Activated CD8-positive, alpha-beta T cell treated with anti-CD3 and anti-CD28 coated beads for 36 hours (primary cell): ENCODE measurements at places on chromosomes 6 and 20. TPM values are rescaled to one million over a fixed set of nuclear protein-coding genes. Genes with fewer than 3 reads are reported as not detected.

- no peak overlapping the region for H3K27ac ChIP-seq
- no peaks in the 10 kb centered on the region for H3K27me3 ChIP-seq
- no peaks in the 10 kb centered on the region for H3K4me1 ChIP-seq
- H3K4me3 ChIP-seq: no peak overlapping the region
Observed at GRCh38 chr20:23131766-23132165, 45.6 kb upstream of the CD93 start.

DNA sequence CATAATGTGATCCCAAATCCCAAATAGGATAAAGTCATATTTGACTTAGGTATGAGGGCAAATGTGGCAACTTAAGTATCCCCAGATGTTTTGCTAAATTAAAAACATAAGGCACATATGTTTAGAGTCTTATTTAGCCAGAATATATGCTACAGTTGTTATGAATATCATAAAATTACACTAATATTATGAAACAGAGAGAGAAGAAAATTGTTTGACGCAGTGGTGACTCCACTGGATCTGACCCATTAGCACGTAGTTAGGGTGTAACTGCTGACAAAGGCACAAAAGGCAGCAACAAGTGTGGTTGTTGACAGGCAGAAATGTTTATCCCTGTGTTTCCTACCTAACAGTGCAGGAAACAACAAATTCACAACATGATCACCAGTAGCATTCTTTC is 152.4 kb upstream of the THBS2 start:
- H3K36me3 ChIP-seq: no peaks in the 10 kb centered on the region
- no peak overlapping the region for H3K4me3 ChIP-seq
- no peak for DNase-seq
- H3K27me3 ChIP-seq: peaks cover 12% of the 10 kb centered on the region
- H3K27ac ChIP-seq: no peak overlapping the region
- no peaks in the 10 kb centered on the region for H3K4me1 ChIP-seq

DNA sequence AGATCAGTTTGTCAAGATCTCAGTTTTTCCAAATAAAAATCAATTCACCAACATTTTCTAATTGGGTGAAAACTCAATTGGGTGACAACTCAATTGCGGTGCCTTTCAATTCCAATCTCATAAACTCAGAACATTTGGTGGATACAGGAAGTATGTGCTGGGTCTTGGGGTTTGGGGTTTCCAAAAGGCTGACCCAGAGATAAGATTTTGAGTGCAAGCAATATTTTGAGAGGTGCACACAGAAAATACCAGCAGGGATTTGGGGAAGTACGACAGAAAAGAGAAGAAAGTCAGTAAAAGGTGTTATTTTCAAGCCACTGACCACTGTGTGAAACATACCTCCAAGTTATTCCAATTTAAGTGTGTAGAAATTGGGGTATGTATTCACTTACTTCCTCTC is 258.0 kb downstream of the PHACTR1 start:
- DNase-seq: no peak
- no peak overlapping the region for H3K4me3 ChIP-seq
- H3K27me3 ChIP-seq: peaks cover 5% of the 10 kb centered on the region
- H3K36me3 ChIP-seq: no peaks in the 10 kb centered on the region

GRCh38 chr6:83431545-83432155 is 799 bp upstream of the ME1 start:
- no peaks in the 10 kb centered on the region for H3K36me3 ChIP-seq
- no peak overlapping the region for H3K27ac ChIP-seq
- no peak for DNase-seq
- H3K4me3 ChIP-seq: no peak overlapping the region
- no peaks in the 10 kb centered on the region for H3K4me1 ChIP-seq

DNA sequence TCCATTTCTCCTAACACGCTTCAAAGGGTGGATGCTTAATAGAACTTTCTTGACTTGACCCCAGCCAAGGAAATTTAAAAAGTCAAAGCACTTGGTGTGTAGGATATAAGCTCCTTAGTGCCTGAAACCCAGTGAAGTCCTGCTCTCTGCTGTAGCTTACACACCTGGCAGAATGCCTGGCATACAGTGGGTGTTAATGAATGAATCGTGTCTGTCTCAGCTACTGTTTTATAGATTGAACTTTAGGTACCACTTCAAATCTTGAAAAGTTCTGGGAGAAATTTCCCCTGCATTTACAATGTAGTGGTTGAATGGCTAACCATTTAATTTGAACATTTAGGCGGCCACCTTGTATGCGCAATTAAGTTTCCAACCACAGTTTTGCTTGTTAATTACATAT is 70.5 kb upstream of the ZNF217 start:
- no peak overlapping the region for H3K27ac ChIP-seq
- DNase-seq: peak; percentile 32
- no peaks in the 10 kb centered on the region for H3K27me3 ChIP-seq
- peaks cover 30% of the 10 kb centered on the region for H3K4me1 ChIP-seq
- H3K36me3 ChIP-seq: peaks cover 1% of the 10 kb centered on the region

- no peaks in the 10 kb centered on the region for H3K27me3 ChIP-seq
- no peak overlapping the region for H3K4me3 ChIP-seq
- no peaks in the 10 kb centered on the region for H3K4me1 ChIP-seq
Observed at GRCh38 chr6:54876365-54876764, 29.8 kb downstream of the FAM83B start.

GRCh38 chr6:140872885-140873284 is 1259.8 kb upstream of the GJE1 start:
- DNase-seq: no peak
- H3K27me3 ChIP-seq: no peaks in the 10 kb centered on the region
- no peak overlapping the region for H3K27ac ChIP-seq
- no peak overlapping the region for H3K4me3 ChIP-seq
- H3K36me3 ChIP-seq: no peaks in the 10 kb centered on the region

DNA sequence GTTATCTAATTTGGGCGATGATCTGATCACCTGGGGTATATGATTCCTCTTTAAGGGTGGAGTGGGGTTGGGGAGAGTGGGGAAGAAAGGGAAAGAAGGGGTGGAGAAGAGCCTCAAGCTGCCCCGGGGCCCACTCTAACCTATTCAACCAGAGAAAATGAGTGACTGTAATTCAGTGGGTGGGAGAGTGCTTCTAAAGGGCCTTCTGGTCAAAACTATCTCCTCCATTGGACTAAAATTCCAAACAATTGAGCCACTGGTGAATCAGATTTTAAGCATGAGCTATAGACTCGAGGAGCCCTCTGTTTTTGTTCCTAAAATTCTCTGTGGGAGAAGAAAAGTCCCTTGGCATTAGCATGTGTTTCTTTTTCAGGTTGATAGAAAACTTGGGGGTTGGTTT is 296.8 kb downstream of the CLIC5 start:
- peaks cover 31% of the 10 kb centered on the region for H3K4me1 ChIP-seq
- H3K36me3 ChIP-seq: no peaks in the 10 kb centered on the region
- no peak for DNase-seq

DNA sequence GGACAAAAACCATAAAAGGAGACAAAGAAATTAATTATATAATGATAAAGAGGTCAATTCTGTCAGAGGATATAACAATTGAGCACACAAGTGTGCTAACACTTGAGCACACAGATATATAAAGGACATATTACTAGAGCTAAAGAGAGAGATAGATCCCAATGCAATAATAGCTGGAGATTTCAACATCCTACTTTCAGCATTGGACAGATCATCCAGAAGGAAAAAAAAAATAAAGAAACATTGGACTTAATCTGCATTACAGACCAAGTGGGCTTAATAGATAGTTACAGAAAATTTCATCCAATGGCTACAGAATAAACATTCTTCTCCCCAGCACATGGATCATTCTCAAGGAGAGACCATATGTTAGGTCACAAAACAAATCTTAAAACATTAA is 9.9 kb downstream of the VNN1 start:
- H3K4me3 ChIP-seq: no peak overlapping the region
- H3K27ac ChIP-seq: no peak overlapping the region
- H3K27me3 ChIP-seq: peaks cover 27% of the 10 kb centered on the region

DNA sequence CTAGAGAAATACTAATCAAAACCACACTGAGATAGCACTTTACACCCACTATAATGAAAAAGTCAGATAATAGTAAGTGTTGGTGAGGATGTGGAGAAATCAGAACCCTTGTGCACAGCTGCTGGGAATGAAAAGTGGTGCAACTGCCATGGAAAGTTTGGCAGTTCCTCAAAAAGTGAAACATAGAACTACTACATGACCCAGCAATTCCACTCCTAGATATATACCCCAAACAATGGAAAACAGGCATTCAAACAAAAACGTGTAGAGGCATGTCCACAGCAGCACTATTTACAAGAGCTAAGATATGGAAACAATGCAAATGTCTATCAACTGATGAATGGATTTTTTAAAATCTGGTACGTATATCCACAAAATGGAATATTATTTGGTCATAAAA is 117.5 kb upstream of the C6orf118 start:
- H3K4me3 ChIP-seq: no peak overlapping the region
- no peak for DNase-seq
- no peak overlapping the region for H3K27ac ChIP-seq
- no peaks in the 10 kb centered on the region for H3K4me1 ChIP-seq
- no peaks in the 10 kb centered on the region for H3K36me3 ChIP-seq

The LY6G5C gene
- 2.3 TPM for total RNA-seq

- no peak overlapping the region for H3K4me3 ChIP-seq
- peak overlapping the region; percentile 9 for H3K27ac ChIP-seq
- H3K27me3 ChIP-seq: no peaks in the 10 kb centered on the region
- H3K36me3 ChIP-seq: peaks cover 18% of the 10 kb centered on the region
- DNase-seq: no peak
Observed at GRCh38 chr6:15391500-15391899, 145.6 kb downstream of the JARID2 start.

GRCh38 chr6:130831607-130832006 is 4.4 kb downstream of the SMLR1 start:
- no peak overlapping the region for H3K4me3 ChIP-seq
- no peak for DNase-seq
- H3K27ac ChIP-seq: no peak overlapping the region
- no peaks in the 10 kb centered on the region for H3K27me3 ChIP-seq

The LY6G6F gene
- not detected for total RNA-seq

The PRSS16 gene
- 1.9 TPM for total RNA-seq

DNA sequence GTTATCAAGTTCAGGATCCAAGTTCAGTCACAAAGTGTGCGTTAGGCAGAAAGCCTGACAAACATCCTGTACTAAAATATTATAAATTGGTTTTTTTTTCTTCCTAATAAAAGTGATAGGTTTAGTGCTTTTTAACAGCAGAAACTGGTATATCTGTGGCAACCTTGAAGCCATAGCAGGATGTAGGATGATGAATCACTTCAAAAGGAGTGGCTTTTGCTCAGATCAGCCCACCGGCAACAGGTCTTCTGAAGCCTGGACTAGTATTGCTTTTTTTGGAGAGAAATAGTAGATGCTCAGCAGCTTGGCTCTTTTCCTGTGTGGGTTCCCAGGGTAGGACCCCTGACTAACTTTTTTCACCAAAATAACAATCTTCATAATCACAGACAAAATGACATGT is 190.8 kb downstream of the EPM2A start:
- H3K4me1 ChIP-seq: no peaks in the 10 kb centered on the region
- H3K27me3 ChIP-seq: peaks cover 3% of the 10 kb centered on the region
- no peak for DNase-seq
- H3K27ac ChIP-seq: no peak overlapping the region

The SEC23B gene
- 88.5 TPM for total RNA-seq

- no peak overlapping the region for H3K4me3 ChIP-seq
- no peak for DNase-seq
- H3K27ac ChIP-seq: no peak overlapping the region
- H3K36me3 ChIP-seq: peaks cover 4% of the 10 kb centered on the region
- H3K27me3 ChIP-seq: no peaks in the 10 kb centered on the region
Observed at GRCh38 chr6:121993362-121993761, 406.1 kb upstream of the HSF2 start.

The GPX5 gene
- not detected for total RNA-seq
